ENCODE measurements at places on chromosomes 3 and 15.

DNA sequence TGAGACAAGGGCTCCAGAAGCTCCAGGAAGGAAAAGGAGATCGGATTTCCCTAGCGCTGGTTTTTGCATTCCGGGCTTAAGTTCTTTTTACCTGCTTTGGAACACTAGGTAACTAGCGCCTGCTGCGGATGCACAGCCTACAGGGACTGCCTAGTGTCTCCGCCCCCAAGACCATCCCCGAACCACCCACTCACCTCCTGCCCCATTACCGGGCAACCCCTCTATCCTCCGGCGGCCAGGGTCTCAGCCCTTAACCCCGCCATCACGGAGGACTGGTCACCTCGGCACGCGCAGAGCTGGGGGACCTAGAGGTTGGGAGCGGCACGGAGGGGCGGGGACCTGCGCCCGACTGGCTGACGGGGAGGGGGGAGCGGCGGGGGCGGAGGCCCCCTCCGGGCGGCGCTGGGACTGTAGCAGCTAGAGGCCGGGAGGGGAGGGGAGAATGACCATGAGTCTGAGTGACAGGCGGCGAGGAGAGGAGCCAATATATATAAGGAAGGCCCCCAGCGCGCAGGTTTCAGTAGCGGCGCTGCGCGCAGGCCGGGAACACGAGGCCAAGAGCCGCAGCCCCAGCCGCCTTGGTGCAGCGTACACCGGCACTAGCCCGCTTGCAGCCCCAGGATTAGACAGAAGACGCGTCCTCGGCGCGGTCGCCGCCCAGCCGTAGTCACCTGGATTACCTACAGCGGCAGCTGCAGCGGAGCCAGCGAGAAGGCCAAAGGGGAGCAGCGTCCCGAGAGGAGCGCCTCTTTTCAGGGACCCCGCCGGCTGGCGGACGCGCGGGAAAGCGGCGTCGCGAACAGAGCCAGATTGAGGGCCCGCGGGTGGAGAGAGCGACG is at the start of gene DLL4:
Gene DLL4, plus strand, starts transcription at position 520 of the 839 bp plus-strand sequence. CDS start 329 bp downstream, outside the sequence.
- peak; percentile 50 for DNase-seq

- DNase-seq: peak; percentile 78
Measured at GRCh38 chr3:10981961-10982360, 10.6 kb upstream of the SLC6A1 start.

DNA sequence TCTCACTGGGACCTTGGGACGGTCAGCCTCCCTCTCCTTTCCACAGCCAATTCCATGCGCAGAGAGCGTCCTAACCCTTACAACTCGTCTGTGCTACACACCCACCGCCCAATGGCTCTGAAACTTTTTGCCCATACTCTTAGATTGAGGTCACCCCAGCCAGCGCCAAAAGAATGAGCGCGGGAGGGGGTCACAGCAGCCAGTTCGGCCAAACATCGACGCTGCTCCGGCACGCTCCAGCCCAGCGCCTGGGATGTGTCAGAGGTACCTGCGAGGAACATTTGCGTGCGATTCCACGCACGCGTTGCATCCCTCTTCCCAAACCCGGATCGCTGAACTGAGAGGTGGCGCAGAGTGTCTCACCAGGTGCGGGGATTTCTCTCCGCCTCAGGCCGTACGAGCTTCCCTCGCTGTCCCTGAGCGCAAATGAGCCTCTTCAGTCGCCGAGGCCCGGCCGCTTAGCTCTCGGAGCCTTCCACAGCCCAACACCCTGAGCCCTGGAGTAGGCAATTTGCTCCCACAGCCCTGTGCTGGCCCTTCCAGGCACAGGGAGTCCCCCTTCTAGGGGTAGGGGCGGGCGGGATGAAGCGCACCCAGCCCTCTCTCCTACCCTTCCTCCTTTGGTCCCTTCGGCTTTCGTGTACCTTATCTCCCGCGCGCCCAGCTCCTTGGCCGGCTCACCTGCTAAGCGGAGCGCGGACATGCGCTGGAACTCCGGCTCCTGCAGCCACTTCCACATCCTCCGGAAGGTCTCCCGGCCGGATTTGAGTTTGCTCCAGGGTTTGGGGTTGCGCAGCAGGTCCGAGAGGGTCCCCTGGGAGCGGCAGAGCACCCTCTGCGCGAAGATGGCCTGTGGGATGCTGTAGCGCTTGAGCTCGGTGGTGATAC is 1.8 kb downstream of the ONECUT1 start:
- no peak for DNase-seq

- DNase-seq: no peak
Measured at GRCh38 chr3:62655691-62656063, 219.5 kb downstream of the CADPS start.

DNA sequence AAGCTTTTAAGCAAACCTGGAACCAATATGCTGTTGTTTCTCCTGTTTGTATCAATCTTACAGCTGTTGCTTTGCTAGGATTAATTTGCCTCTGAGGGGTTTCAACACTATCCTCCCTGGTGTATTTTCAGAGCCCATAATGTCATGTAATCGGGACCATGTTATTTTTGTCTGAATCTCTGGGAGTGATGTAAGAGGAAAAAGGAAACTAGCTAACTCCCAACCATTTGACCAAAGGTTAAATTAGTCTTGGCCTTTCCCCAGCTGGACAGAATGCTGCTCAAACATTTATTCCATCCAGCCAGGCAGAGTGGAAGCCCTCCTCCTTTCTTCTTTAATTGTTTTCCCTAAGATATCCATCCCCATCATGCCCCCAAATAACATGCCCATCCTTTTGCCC is 142.2 kb downstream of the ALDH1A2 start:
- DNase-seq: no peak
